ENCODE measurements at places on chromosomes 3 and 15. TPM values are rescaled to one million over a fixed set of nuclear protein-coding genes. Genes with fewer than 3 reads are reported as not detected.

GOLGA8N gene
- 1.4 TPM for total RNA-seq

MYL3 gene
- total RNA-seq, result not detected

DNA sequence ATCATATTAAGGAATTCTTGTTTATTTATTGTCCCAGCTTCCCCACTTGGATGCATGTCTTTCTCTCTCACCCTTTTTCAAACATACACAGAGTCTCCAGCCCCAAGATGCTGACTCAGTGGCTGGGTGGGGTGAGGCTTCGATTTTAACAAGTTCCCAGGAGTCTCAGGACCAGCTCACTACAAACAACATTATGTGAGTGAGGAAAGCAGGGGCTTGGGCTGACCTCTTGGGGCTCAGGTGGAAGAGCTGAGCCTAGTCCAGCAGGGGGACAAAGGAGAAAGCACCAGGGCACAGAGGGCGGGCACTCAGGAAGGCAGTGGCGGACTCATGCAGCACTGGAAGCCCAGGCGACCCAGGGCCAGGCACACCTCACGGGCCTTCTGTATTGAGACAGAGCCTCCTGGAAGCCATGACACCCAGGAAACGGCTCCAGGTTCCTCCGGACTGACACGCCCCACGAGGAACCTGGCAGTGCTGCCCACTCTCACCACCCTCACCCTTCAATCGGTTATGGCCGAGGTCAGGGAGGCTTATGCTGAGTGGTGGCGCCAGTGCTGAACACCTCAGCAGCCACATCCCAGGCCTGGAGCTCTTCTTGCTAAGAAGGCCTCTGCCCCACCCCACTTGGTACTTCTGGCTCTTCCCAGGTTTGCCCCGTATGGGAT lies 97.4 kb downstream of the LRIG1 start:
- no peaks in the 10 kb centered on the region for H3K36me3 ChIP-seq
- DNase-seq, result no peak
- H3K4me1 ChIP-seq, result no peaks in the 10 kb centered on the region
- H3K27ac ChIP-seq, result no peak overlapping the region
- no peaks in the 10 kb centered on the region for H3K27me3 ChIP-seq

DNA sequence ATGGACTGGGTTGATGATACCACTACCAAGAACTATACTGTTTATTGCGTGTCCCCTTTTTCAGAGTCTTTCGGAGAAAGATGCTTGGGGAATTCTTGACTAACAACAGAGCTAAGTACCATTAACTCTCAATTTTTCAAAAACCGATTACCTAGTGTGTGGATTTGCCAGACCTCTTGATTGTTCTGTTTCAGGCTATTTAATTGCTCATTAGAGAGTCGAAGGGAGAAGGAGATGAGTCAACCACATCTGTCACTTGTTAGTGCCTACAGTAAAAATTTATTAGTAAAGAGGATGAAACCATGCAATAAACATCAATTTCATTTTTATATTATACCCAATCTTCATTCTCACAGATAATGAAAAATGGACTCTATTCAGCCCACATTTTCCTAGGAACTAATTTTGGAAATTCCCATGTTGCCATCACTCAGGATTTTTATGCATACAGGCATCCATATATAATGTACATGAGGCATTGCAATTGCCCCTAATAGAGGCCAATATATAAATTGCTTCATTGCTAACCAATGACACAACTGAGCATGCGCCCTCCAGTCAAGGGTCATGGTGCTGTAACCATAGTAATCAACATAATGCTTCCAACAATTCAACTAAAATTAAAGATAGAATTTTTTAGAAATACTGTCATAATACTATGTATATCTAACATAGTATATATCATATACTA lies 541.7 kb downstream of the TBL1XR1 start:
- DNase-seq, result no peak
- H3K27ac ChIP-seq, result no peak overlapping the region
- no peaks in the 10 kb centered on the region for H3K4me1 ChIP-seq
- H3K36me3 ChIP-seq, result no peaks in the 10 kb centered on the region
- no peaks in the 10 kb centered on the region for H3K27me3 ChIP-seq

GRCh38 chr3:9682096-9682495 lies 21.5 kb upstream of the CPNE9 start:
- no peaks in the 10 kb centered on the region for H3K27me3 ChIP-seq
- no peak overlapping the region for H3K4me3 ChIP-seq
- no peak for DNase-seq
- H3K4me1 ChIP-seq, result peaks cover 3% of the 10 kb centered on the region
- H3K36me3 ChIP-seq, result peaks cover 29% of the 10 kb centered on the region
- H3K27ac ChIP-seq, result no peak overlapping the region

DNA sequence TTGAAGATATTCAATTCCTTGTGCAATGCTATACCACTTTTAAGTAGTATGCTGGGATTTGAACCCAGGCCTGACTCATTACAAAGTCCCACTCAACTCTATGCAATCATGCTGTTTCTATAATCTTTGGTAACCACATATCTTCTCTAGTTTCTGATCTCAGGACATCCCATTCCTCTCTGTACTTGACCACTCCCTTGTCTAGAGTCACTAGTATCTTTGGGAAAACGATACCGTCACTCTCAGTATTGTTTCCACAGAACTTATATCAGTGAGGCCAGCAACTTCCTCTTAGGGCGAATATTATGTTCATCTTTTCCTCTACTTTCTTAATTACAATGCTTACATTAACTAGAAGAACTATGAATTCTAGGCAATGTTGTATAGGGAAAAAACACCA lies 137.3 kb upstream of the TSPAN3 start:
- H3K27me3 ChIP-seq, result no peaks in the 10 kb centered on the region
- H3K36me3 ChIP-seq, result no peaks in the 10 kb centered on the region
- no peak for DNase-seq

DNA sequence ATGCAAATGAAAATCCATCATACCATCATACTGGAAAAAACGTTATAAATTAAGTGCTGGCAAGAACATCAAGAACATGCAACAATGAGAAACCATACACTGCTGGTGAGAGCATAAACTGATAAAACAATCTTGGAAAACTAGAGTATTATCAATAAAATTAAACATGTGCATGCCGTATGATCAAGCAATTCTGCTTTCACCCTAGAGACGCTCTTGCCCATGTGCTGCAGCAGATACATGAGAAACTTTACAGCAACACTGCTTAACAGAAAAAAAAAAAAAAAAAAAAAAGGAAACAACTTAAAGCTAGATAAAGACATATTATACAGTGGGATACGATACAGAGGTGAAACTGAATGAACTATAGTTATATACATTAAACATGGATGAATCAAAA lies 21.8 kb downstream of the SPG11 start:
- peaks cover 14% of the 10 kb centered on the region for H3K36me3 ChIP-seq
- H3K4me3 ChIP-seq, result no peak overlapping the region
- H3K4me1 ChIP-seq, result no peaks in the 10 kb centered on the region
- no peak overlapping the region for H3K27ac ChIP-seq
- no peaks in the 10 kb centered on the region for H3K27me3 ChIP-seq

All from PC-3 (cell line).